ENCODE measurements at places on chromosomes 1 and 21.

- DNase-seq: no peak
These were observed 4.5 kb downstream of the PATJ start for GRCh38 chr1:61746813-61747212.

- DNase-seq: no peak
These were observed 9.0 kb upstream of the RBM8A start for GRCh38 chr1:145936247-145936646.

GRCh38 chr1:12407050-12407961 is 177.5 kb downstream of the VPS13D start:
- DNase-seq: no peak

GRCh38 chr1:8374812-8375211 is 56.9 kb downstream of the SLC45A1 start:
- DNase-seq: no peak

- no peak for DNase-seq
These were observed 60.8 kb downstream of the FASLG start for GRCh38 chr1:172719694-172720138.

- DNase-seq: no peak
These were observed 3.1 kb upstream of the NCF2 start for GRCh38 chr1:183593356-183593755.

DNA sequence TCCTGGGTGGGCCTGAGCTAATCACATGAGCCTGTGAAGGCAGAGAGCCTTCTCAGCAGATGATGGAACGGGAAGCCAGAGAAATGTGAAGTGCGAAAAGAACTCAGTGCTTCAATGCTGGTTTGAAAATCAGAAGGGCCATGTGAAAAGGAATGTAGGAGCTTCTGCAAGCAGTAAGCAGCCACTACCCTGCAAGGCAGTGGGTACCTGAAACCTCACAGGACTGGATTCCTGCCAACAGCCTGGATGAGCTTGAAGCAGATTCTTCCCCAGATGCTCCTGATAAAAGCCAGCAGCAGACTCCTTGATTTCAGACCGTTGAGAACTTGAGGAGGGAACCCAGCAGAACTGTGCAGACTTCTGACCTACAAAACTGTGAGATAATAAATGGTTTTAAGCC is 158.6 kb downstream of the SYT2 start:
- no peak for DNase-seq

GRCh38 chr1:108007070-108007469 is 42.1 kb upstream of the VAV3 start:
- DNase-seq: no peak

- DNase-seq: no peak
These were observed 15.4 kb downstream of the LPAR3 start for GRCh38 chr1:84877592-84877991.

DNA sequence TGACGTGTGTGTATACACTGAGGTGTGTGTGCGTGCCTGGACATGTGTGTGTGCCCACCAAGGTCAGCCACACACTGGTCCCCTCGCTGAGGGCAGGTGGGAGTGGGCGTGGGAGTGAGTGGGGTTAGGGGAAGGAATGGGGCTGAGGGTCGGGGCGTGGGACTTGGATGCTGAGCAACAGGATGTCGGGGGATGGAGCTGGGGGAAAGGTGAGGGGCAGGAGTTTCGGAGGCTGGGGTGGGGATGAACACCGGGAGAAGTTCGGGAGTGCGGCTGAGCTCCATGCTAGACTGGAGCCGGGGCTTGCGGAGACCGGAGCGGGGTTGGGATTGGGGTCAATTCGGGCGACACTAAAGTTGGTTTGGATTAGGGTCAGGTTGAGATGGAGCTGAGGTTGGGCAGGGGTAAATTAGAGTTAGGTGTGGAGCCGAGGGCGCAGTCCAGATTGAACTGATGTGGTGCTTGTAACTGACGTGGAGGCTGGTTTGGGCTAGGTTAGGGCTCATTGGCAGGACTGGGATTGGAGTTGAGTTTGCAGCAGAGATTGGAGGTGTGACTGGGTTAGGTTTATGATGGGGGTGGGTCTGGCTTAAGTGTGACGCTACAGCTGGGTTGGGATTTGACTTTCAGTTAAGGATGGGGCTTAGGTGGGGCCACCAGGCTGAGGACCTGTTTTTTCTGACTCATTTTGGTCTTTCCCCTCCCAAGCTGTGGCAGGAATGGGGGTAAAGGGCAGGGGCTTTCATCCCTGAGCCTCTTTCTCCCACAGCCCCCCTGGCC is 3.3 kb upstream of the GUCA2A start:
- no peak for DNase-seq
